A549 (cell line): ENCODE measurements at places on chromosomes 4 and X.
A peak's percentile ranks its signal among the peaks of the same experiment; 100 is the strongest.

- DNase-seq, result no peak
Observed at GRCh38 chr4:183300655-183301054, 19.4 kb downstream of the CLDN22 start.

DNA sequence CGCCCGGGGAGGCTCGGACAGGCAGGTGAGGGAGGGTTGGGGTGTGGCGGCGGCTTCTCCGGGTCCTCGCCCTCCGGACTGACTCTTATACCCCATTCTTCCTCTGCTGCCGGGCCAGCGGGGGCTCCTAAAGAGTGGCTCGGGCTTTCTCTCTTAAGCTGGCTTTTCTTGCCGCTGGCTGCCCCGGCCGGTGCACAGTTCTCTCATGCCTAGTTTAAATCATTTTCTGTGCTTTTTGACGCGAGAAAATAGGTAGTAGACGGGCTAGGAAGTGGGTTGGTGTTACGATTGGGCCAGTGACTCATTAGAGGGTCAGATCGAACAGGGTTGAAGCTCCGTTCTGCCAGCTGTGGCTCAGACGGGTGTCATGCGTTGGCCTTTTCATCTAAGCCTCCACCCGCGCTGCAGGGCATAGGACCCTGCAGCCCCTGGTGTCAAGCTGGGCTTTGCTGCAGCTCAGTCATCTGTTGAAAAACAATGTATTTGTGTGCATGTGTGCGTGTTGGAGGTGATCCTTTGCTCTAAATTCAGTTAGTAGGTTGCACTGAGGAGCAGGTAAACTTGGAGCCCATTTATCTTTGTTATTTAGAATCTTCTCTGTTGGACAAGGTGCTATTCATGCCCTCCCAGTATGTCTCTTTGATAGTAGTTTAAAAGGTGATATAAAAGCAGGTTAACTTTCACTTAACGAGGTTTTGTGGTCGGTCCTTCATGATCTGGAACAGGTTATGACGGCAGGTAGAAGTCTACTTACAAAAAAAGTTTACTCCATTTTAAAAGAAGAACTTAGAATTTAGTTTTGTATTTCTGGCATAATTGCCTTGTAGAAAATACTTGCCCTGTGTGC, 802 bp downstream of the BMP2K start:
- DNase-seq, result peak; percentile 41

- DNase-seq, result no peak
Observed at GRCh38 chr4:176839656-176840055, 46.9 kb upstream of the VEGFC start.

GRCh38 chr4:140188975-140189374, 35.0 kb upstream of the MAML3 start:
- DNase-seq, result no peak

DNA sequence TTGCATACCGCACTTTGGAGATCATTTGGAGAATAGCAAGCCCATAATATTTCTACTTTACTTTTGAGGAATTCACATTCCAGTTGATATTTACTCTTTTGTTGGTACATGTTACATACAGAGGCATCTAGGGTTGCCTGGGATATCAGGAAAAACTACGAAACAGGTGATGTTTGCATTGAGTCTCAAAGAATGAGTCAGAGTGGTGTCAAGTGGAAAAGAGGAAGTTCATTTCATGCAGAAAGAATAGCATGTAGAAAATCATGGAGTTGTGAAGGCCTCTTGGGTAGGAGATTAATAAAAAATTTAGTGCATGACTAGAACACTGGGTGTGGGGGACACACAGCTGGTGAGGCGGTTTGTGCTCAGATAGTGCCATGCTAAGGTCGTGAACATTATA, 33.5 kb upstream of the ELOVL6 start:
- peak; percentile 2 for DNase-seq

GRCh38 chr4:88335092-88335665, 43.5 kb upstream of the HERC6 start:
- DNase-seq, result no peak

DNA sequence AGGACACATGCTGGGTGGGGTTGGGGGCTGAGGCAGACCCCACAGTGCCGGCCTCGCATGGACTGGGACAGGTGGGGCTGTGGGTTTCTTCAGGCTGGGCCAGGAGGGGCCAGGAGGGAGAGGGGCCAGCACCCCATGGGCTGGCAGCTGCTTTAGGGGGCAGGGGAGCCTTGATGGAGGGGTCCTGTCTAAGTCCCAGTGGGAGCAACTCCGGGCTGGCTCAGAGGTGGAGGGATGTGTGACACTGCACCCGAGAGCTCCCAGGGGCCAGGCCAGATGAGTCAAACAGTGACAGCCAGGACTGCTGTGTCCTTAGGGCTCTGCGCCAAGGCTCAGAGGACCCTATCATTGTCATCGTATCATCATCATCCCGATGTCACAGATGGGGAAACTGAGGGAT, 4.4 kb upstream of the ABLIM2 start:
- DNase-seq, result no peak

- DNase-seq, result no peak
Observed at GRCh38 chrX:143768976-143769375, 48.4 kb upstream of the SPANXN2 start.

DNA sequence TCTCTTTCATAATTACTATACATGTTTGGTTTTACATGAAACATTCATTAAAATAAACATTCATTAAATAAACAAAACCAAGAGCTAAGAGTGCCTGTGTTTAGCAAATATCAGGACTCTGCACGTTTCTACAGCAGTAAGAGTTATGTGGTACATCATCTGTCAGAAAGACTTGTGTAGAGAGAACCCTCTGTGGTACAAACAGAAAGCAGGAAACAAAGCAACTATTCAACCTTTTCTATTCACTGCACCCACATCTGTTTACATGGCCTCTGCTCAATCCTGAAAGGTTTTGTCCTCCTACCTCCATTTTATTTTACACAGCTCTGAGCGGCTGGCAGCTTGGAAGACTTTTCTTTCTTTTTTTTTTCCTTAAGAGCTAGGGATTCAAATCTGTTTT, 90.7 kb upstream of the PCDH18 start:
- DNase-seq, result no peak

GRCh38 chr4:101218346-101218745, 129.0 kb downstream of the PPP3CA start:
- no peak for DNase-seq

GRCh38 chr4:140237616-140238350, 83.8 kb upstream of the MAML3 start:
- DNase-seq, result no peak

DNA sequence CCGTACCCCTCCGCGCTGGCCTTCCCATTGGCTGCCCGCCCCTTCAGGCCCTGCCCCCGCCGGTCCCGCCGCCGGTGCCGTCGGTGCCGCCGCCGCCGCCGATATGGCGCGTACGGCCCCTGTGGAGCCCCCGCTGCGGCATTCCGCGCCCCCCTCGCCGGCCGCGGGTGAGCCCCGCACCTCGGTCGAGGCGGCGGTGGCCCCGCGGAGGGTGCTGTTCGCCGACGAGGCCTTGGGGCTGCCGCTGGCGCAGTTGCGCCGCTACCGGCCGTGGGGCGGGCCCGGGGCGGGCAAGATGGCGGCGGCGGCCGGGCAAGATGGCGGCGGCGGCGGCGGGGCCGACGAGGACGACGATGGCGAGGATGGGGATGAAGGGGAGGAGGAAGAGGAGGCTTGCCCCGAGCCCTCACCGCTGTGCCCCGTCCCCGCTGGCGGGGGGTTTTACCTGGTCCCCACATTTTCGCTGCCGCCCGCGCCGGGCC, at the start of gene PPP1R3F:
Gene PPP1R3F, plus strand, starts transcription at position 27 of the 482 bp plus-strand sequence. Its CDS starts 77 bp downstream, at position 104.
- DNase-seq, result no peak

- no peak for DNase-seq
Observed at GRCh38 chr4:8002525-8003309, 63.1 kb upstream of the AFAP1 start.

GRCh38 chr4:1491328-1492141, 85.3 kb upstream of the NKX1-1 start:
- no peak for DNase-seq

- DNase-seq, result peak; percentile 7
Observed at GRCh38 chr4:170025523-170026252, 507 bp downstream of the MFAP3L start.

GRCh38 chr4:39754309-39754708, 56.4 kb downstream of the UBE2K start:
- DNase-seq, result no peak

DNA sequence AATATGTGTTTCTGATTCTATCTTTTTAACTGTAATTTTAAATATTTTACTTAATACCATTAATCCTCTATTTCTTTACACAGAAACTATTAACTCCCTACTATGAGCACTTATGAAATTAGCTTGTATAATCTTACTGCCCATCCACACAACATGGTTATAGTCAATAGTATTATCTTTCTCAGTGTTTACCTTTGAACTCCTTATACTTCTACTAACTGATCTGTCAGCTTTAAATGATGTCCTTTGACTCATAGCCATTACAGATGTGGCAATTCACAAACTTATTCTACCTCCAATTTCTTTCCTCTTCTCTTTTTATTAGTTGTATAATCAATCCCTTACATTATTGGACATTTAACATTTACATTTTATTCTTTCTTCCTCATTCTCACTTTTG, 5.5 kb downstream of the SEC31A start:
- DNase-seq, result no peak

- no peak for DNase-seq
Observed at GRCh38 chr4:7810783-7811535, 128.7 kb downstream of the AFAP1 start.

GRCh38 chr4:136927172-136927571, 605.1 kb downstream of the PCDH18 start:
- DNase-seq, result peak; percentile 25

DNA sequence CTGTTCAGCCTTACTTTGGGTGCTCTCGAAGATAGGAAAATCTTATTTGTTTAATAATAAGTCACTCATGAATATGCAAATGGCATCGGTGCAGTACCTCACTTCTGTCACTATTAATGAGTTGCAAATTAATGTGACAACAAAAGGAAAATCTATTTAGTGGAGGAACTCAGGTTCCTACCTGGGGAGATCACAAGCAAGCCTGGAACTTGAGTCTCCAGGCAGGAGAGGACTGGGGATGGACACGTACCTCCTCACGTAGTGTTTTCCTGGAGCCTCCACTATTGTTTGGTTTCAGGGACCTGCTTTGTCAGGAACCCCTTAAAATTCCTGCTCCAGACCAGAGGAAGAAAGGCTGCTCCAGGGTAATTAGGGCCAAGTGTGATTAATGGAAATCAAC, 82.1 kb downstream of the BCOR start:
- DNase-seq, result no peak

GRCh38 chrX:68203646-68204045, 229.6 kb downstream of the OPHN1 start:
- DNase-seq, result no peak

DNA sequence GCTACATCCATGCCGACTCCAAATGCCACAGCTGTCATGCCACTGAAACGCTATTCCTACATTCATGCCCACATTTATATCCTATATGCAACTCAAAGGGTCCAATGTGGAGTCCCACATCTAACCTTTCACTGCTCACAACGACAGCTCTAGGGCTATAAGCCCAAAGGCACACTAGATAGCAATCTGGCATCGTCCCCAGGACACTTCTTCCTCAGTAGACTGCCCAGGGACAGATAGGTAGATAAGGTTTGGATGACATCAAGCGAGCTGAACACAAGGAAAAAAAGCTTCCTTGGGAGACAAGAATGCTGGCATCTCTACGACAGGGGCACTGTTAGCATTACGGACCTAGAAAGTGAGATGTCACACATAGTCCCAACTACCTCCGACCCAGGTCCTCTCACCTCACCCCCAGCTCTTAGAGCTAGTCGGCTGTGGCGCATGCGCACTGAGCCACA, 685 bp downstream of the RAB9B start:
- peak; percentile 48 for DNase-seq

DNA sequence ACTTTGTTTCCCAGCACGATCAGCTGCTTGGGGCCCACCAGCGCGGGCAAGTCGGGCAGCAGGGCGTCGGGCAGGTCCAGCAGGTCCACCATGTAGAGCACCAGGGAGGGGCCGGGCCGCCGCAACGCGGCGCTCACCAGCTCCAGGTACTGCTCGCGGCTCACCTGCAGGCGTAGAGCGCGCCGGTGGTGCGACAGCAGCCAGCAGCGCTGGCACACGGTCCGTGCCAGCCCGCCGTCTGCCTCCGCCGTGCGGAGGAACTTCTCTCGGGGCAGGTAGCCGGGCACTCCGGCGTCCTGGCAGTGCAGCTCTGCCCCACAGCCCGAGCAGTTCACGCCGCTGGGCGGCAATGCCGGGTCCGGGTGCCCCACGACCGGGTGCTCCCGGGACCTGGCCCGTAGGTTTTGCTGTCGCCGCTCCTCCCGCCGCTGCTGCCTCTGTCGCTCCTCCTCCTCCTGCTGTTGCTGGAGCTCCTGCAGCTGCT, 527 bp downstream of the NOA1 start:
- DNase-seq, result peak; percentile 12

- no peak for DNase-seq
Observed at GRCh38 chr4:124535003-124535402, 177.5 kb downstream of the ANKRD50 start.

GRCh38 chr4:25001509-25001908, 29.2 kb downstream of the LGI2 start:
- no peak for DNase-seq

- DNase-seq, result peak; percentile 74
Observed at GRCh38 chr4:102439236-102439614, 61.9 kb upstream of the NFKB1 start.

DNA sequence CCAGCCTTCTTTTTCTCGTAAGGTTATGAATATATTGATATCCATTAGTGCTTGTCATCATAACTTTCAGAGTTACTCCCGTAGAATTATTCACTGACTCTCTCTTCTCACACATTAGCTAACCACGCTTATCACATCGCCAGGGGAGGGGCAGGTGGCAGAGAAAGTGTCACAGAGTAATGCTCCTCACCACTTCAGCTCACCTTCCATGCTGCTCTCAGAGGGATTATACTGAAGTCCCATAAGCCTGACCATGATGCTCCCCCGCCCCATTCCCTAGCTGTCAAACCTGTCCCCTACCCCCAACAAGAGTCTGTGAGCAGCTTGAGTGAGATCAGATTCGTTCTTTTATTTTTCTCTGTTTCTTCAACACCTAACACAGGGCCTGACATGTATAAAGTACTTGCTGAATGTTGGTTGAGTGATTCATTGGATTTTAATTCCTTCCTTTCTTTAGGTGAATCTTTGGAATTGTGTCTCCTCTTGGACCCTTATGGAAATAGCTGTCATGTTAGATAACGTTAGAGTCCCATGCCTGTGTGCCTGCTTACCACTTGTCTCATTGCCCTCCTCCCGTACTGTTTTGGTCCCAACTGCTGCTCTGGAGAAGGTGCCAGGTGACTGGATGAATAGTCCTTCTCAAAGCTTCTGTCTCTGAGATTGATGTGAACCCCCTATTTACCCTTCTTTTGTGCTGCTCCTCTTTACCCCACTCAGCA, 55.1 kb downstream of the RS1 start:
- no peak for DNase-seq

DNA sequence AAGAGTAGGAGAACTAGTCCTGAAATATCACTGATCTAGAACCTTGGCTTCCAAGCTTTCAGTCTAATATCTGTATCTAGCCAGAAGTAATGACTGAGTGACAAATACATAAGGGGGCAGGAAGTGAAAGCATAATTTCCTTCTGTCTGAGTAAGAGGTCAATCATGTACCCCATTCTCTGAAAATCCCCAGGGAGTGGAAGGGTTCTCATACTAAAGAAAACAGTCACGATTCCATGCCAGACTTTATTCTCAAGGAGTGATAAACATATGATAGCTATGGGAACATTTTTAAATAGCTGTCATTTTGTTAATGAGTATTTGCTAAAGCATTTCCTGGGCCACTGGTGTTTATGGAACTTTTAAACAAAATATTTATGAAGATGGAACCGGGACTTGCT, 308.5 kb downstream of the ARHGAP24 start:
- DNase-seq, result no peak

- no peak for DNase-seq
Observed at GRCh38 chrX:115399306-115399705, 109.8 kb downstream of the LUZP4 start.

GRCh38 chrX:28177202-28177601, 196.0 kb upstream of the DCAF8L1 start:
- peak; percentile 2 for DNase-seq
